ENCODE measurements at places on chromosomes 2 and 18.
A peak's percentile ranks its signal among the peaks of the same experiment; 100 is the strongest.

DNA sequence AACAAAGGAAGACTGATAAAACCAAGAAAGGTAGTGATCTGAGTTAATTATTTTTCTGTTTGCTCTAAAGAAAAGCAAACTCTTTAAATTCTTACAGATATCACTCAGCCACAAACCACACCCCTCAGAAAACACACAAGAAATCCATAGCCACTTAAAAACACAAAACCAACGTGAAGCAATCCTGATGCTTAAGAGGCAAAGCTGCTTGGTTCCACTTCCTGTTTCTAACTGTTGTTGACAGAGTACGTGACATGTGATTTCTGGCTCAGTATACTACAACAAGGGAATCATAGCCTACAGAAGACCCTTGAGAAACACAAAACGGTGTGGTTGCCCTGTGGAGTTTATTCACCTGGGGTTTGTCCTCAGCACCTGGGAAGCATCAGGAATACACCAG, 240.9 kb upstream of the APCDD1 start:
- no peak for DNase-seq

DNA sequence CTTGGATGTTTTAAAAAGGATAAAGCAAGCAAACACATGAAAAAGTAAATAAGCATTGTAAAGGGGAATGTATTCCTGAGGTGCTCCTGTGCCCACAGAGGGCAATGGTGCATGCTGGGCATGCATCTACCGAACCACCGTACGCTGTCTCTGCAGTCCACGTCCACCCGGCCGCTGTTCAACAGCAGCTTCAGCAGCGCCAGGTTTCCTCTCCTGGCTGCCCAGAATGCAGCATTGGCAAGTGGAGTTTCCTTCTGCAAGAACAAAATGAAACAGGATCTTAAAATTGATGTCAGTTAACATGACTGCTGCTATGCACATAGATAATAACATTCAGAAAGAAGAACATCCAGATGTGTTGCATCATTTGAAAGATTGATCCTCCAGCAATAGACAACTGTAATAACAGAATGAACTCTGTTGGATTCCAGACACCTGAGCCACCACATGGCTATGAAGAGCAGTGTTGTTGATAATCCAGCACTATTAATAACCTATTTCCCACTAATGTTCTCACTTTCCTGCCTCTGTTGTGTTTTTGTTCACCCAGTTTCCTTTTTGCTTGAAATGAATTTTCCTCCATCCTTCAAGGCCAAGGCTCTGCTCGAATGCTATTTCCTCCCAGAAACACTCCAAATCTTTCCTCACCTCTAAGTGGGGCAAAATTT, 13.6 kb downstream of the ANKRD29 start:
- no peak for DNase-seq

DNA sequence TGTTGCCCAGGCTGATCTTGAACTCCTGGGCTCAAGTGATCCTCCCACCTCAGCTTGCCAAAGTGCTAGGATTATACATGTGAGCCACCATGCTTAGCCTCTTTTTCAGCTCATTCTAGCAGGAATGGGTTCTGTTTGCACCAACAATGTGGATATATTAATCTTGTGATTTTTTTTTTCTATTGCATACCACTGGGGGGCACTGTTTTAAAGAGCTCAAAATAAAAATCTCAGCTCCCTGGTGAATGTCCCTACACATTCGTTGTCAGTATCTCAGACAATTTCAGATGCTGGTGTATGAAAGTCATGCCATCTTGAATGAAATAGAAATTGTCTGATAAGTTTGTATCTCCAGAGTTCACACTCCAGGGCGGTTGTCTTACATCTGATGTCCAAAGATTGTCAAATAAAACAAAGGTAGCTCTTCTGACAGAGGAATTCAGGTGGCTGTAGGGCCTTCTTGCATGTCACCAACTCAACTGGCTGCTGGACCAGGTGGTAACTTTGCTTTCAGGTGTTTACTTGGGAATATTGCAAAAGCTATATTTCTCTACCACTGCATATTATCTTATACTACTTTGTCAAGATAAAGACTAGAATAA, 3.1 kb upstream of the MATN3 start:
- no peak for DNase-seq

DNA sequence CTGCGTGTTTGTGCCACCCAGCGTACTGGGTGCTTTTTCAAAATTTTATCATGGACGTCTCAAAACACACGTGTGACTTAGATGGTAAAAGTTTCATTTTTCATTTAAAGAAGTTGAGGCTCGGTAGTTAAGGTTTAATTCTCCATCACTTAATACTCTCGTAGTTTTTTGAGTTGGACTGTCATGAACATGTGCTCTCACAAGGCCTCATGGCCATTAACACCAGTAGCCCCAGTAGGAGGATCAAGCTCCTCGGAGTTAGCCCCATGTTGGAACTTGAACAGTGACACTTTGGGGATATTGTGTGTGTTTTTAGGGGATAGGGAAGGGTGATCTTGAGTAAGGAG, 15.3 kb downstream of the NMUR1 start:
- no peak for DNase-seq

GRCh38 chr2:85933753-85934594, 45.2 kb upstream of the ST3GAL5 start:
- DNase-seq, result peak; percentile 44
